ENCODE measurements at places on chromosomes 4 and X.

DNA sequence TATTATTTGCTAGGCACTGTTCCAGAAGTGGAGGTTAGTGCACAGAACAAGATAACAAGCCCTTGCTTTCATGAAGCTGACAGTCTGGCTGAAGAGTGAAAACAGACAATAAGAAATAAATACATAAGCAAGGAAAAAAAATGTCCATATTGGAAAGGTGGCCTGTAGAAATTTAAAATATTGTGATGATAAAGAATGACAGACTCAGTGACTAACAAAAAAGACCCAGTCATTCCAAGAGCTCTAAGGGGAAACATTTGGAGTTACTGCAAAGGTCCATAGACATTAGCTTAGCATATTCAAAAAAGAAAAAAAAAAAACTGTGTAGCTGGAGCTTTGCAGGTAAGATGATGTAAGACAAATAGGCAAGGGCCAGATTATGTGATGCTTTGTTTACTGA lies 1.0 kb upstream of the ANTXR2 start:
- no peak for DNase-seq

- no peak for DNase-seq
Observed at GRCh38 chrX:78687586-78687985, 28.5 kb upstream of the RTL3 start.

GRCh38 chr4:20612313-20612712 lies 87.9 kb upstream of the PACRGL start:
- peak; percentile 28 for DNase-seq

DNA sequence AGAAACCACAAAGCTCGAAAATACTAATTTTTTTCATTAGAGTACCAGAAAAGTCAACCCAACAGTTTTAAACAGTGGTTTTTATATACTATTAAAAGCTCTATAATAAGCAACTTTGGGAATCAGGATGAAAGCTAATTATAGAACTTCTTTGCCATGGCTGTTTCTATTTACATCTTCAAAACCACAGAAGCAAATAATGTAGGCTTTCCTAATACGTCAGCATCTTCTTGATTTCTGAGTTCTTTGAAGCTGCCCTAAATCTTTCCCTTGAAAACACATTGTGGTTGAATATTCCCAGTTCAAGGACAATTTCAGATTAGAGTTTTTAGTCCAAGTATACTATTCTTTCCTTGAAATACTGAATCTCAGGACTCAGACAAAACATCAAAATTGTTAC lies 460.2 kb upstream of the FAT1 start:
- DNase-seq = no peak

GRCh38 chr4:1693131-1693896 lies 9.2 kb upstream of the FAM53A start:
- DNase-seq = peak; percentile 72

DNA sequence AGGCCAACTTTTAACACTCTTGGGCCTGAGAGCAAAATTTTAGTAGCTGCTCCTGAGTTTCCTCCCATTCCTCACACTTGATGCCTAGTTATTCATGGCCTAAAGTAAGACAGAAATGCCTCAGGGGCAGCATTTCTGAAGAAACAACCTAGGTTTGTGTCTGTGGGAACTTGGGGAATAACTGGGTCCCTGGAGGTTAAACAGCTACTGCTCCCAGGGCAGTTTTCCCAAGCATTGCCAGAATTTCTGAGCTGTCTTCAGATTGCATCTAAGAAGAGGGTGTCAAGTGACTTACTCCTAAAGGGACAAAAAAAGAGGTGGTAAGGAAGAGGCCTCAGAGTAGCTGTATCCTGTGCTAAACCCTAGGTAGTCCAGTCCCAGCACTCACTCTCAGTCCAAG lies 130.8 kb upstream of the ACSL4 start:
- peak; percentile 29 for DNase-seq

DNA sequence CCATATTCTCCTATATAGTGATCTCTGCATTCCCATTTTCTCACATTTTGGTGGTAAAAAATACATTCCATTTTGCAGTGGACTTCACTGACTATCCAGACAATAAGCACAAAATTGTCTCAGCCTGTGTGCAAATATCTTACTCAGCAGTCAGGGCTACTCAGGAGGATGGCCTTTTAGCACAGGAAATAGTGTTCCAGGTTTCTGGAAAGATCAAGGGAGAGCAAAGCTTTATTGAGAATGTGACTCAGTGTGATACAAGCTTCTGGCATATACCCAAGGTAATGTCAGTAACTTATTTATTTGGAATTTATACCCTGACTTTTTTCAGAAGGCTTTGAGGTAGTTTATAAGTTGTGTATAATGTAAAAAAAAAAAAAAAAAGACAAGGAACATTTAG lies 233.4 kb downstream of the TEX13A start:
- peak; percentile 55 for DNase-seq

DNA sequence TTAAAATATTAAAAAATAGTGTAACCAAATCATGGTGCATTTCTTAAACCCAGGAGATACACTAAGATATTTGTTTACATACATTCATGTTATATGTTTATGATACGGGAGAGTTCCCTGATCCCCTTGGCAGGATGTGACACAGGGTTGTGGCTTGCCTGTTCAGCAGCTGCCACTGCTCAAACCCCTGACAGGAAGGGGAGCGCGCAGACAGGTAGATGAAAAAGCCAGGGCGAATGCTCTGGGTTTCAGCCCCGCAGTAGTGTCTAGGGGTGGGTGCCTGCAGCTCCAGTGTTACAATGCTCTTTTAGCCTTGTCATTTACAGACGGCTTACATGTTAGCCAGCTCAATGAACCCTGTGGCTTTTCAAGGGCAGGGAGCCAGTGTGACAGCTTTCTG lies 1343.8 kb upstream of the IGFBP7 start:
- no peak for DNase-seq

Data from fibroblast of mammary gland (primary cell).